Fibroblast of skin of right biceps (primary cell): ENCODE measurements at places on chromosomes 1 and 21.
A peak's percentile ranks its signal among the peaks of the same experiment; 100 is the strongest.

DNA sequence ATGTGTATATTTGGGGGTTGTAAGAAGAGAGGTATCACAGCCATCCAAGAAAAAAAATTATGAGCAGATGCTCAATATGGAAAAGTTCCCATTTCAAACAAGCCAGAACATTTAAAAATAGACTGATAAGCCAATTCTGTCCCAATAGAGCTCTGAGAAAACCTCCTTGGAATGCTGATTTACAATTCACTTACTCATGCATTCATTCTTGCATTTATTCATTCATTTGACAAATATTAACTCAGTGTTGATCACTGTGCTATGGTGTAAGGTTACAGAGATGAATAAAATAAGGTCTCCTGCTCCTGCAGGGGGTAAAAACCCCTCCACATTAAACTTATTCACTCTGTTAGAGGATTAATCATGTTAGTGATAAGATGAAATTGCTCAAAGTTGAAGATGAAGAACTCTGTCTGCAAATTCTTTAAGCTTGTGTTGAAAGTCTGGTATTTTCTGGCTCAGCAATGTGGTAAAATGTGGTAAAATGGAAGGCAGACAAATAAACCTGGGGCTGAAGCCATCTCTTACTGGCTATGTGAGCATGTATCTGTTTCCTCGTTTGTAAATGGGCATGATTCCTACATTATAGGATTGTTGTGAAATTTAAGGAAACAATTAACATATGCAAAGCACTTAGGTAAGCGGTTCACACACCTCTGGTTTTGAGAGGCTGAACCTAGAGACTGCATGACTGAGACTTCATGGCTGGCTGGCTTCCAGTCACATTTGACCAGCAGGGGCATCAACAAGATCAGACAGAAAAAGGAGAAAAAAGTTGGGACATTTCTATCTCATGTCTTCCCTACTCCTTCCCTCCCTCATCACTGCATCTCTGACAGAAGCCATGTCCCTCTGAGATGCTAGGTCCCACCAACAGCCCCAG, 45.0 kb upstream of the DAB1 start:
- DNase-seq = peak; percentile 97

DNA sequence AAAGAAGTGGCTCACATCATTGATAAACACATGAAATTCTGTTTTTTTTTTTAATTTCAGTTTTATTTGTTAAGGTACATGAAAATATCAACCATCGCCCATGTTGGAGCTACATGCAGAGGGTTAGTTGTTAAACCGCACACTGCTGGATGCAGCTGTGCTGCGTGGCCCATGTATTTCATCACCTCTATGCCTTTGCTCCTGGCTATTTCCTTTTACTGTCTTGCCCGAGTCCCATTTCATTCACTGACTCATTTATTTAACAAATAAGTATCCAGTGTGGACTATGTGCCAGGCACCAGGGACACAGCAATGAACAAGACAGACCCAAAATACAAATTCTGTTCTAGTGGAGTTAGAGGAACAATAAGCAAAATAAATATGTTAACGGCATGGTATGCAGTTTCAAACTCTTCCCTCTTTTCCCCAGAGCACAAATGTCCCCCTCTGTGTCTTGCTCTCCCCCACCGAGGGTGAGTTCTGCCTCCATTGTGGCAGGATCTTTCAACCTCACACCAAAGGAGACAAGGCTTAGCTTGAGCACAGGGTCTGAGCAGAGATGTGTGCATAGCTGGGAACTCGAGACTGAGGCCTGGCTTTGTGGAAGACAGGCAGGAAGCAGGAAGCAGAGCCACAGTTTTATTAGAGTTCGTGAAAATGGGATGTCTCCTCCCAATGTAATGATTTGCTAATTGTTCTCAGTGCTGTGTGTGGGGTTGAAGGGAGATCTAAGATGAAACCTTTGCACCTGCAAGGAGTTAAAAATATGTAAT, 44.6 kb downstream of the MAN1C1 start:
- no peak for DNase-seq

GRCh38 chr1:25062621-25063255, 132.7 kb upstream of the RUNX3 start:
- DNase-seq = no peak

- DNase-seq = peak; percentile 78
Measured at GRCh38 chr21:15023776-15024175, 41.0 kb downstream of the NRIP1 start.
